Kidney (tissue), 22 donors: ENCODE measurements at places on chromosomes 11 and 22. TPM values are rescaled to one million over a fixed set of nuclear protein-coding genes. Genes with fewer than 3 reads are reported as not detected.
A peak's percentile ranks its signal among the peaks of the same experiment; 100 is the strongest.

DNA sequence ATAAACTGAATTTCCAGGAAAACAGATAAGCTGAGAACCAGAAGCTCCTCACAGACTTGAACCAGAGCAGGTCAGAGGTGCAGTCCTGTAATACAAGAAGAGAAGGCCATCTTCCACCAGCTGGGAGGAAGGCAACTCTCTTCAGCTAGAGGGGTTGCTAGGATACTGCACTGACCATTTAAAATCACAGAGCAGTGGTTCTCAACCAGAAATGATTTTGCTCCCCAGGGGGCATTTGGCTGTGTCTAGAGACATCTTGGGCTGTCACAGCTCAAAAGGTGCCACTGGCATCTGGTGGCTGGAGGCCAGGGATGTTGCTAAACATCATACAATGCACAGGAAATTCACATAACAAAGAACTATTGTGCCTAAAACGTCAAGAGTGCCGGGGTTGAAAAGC, 17.2 kb downstream of the OPCML start:
- DNase-seq, result no peak

GRCh38 chr22:20671409-20672081, 102.4 kb upstream of the SERPIND1 start:
- DNase-seq, result peak; percentile 4

GRCh38 chr11:45593992-45594391, 71.4 kb downstream of the CHST1 start:
- DNase-seq, result no peak

Gene FAM83F
- 13.1 TPM for total RNA-seq

Gene CYB5R3
- total RNA-seq, result 426 TPM

DNA sequence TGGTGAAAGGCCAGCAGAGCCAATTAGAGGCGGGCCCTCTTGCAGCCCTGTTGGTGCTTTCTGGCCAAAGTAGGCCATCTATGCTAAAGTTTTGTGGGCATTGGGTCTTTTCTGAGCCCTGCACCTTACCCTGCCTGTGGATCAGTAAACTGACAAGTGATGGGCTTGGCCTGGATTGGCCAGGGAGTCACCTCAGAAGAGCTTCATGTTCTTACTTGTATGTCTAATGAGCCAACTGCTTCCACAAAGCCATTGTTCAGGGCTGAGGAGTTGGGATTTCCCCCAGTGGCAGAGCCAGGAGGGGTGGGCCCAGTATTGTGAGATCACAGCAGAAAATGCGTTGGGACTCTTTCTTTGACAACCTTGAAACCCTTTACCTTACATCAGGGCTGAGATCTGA, 90.4 kb downstream of the CWC15 start:
- DNase-seq, result no peak
